Cerebellum (tissue), 4 donors: ENCODE measurements at places on chromosomes 1 and 21. TPM values are rescaled to one million over a fixed set of nuclear protein-coding genes. Genes with fewer than 3 reads are reported as not detected.
A peak's percentile ranks its signal among the peaks of the same experiment; 100 is the strongest.

- no peak for DNase-seq
Observed at GRCh38 chr1:57235730-57236510, 187.9 kb downstream of the DAB1 start.

DNA sequence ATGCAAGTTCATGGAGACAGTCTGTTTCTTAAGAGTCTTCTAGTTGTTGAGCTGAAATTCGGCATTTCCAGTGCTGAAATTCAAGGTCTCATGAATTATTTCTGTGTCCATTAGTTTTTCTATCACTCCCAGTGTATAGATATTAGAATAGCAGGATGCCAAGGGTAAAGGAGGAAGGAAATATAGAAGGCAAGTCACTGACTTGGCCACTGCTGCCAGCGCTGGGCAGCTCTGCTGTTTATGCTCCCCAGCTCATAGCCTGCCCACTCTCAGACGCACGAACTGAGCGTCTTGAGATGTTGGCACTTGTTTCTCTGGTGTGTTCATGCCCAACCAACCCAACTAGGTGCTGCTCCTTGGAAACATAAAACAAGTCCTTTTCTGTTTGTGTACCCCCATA is 110.1 kb downstream of the SLC45A1 start:
- DNase-seq = no peak

DNA sequence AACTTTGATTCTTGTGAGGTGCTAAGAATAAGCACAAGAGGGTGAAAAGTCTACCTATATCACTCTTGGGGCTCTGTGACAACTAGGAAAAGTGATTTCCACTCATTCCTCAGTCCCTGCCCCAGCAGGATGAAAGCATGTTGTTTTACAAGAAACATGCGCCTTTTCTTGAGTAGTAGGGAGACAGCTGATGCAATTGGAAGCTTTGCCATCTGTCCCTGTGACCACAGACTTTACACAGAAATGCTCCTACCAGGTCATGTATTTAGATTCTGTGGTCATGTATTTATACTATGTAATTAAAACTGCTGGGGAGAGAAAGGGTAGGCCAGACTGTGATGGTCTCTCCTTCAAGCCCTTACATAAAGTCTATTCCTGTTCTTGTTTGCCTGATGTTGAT is 445.5 kb downstream of the PTPRC start:
- DNase-seq = no peak

DNA sequence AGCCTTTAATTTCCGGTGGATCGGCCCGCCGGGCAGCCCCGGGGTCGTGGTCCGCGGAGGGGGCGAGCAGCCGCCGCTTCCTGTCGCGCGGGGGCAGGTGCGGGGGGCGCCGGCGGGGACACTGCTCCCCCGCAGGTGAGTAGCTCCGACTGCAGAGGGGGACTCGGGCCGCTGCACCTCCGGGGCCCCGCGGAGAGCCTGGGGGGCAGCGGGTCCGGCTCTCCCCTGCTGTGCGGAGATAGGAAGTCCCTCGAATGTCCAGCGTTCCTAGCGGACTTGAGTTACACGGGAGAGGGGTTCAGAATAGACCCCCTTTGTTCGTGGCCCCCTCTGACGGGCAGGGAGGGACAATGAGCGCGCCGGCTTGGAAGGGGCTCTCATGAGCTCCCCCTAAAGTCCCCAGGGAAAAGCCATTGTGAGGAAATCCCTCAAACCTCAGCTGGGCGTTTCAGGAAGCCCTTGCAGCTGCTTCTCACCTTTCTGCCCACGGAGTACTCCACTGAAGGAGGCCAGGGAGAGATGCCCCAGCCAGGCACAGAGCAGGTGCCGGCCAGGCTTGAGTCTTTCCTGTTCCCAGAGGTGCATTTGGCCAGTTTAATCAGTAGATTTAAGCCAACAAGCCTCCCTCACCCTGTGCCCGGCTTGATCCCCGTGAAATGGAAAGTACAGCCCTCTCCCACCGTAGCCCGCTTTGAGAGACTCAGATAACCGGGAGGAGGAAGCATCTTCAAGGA is 925 bp downstream of the PDE9A start:
- DNase-seq = no peak

DNA sequence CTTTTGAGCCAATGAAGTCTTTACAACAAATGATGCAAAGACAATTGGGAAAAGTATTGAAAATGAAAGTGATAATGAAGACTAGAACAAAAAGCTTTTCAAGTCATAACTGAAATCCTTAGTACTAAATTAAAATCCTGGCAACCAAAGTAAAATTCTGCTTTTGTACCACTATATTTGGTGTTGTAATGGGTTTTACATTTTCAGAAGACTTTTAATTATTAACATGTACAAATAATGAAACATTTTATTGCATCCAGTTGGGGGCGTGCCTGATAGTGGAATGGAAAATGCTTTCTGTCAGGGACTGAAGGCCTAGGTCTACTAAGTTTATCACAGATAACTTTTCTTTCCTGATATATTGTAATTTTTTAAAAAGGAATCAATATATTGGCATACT is 89.4 kb downstream of the SDCCAG8 start:
- DNase-seq = peak; percentile 63

GRCh38 chr1:161502181-161502580 is 3.1 kb upstream of the FCGR2A start:
- no peak for DNase-seq

GRCh38 chr1:85001742-85002141 is 4.8 kb upstream of the MCOLN2 start:
- DNase-seq = no peak

GRCh38 chr1:185479796-185480195 is 162.8 kb upstream of the IVNS1ABP start:
- no peak for DNase-seq

GRCh38 chr1:219405531-219406331 is 207.2 kb downstream of the ZC3H11B start:
- DNase-seq = no peak

DNA sequence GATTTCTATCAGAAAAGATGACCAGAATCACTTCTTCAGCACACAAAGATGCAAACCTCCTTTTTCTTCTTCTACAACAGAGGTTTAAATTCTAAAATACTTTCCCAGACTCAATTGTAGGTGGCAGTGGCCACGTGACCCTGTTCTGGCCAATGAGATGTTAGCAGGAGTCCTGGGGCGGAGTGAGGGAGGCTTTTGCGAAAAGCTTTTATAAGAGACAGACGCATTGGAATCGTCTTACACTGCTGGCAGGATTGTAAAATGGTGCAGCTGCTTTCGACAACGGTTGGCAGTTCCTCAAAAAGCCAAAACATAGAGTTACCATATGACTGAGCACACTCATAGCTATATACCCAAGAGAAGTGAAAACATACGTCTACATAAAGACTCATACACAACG is 87.0 kb upstream of the MAGI3 start:
- no peak for DNase-seq

- no peak for DNase-seq
Observed at GRCh38 chr1:56973923-56974742, 8.3 kb upstream of the C8B start.

DNA sequence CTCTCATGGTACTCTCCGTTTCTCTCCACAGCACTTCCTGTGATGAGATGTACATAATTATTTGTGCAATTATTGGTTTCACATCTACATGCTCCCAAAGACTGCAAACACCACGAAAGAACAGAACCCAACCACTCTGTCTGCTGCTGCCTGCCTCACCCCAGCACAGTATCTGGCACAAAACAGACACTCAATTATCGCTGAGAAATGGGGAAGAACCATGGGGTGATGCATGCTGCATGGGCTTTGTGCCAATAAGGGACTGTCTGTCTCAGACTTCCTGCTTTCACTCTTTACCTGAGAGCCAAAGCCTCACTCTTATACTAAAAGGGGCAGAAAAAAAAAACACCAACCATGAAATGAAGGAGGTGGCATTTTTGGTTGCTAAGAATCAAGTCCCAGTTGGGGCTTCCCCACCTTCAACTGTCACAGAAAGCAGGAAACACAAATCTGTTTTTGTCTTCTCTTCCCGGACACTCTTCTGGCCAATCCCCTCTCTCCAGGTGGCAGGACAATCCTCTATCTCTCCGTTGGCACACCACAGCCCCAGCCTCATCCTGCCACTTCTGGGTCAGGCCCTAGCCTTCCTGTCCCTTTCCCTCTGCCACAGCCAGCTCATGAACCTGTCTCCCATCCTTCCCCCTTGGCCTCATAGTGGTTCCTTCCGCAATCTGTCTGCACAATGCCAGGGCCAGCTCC is 82.0 kb downstream of the TGFBR3 start:
- DNase-seq = peak; percentile 65

DNA sequence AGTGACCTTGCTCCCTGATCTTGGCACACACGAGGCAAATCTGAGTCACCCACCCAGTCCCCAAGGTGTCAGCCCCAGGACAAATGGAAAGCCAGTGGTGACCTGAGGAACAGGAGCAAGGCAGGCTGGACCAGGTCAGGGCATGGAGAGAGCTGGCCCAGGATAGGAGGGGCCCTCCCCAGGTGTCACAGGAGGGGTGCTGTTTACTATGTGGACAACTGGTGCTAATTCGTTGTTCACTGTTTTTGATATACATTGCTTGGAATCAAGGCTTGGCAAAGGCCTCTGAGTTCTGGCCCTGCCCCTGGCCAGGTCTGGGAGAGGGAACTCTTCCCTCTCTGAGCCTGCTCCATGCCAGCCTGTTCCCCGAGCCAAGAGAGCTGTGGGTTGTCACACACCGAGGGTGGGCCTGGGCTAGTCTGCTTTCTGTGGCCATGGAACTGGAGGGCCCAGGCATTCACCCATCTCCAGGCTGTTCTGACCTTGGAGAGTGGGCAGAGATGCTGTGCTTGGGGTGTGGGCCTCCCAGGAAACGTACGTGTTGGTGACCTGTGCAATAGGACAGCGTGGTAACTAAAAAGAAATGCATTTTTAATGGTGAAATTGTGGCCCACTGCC is 41.8 kb downstream of the CRYAA start:
- DNase-seq = no peak

DNA sequence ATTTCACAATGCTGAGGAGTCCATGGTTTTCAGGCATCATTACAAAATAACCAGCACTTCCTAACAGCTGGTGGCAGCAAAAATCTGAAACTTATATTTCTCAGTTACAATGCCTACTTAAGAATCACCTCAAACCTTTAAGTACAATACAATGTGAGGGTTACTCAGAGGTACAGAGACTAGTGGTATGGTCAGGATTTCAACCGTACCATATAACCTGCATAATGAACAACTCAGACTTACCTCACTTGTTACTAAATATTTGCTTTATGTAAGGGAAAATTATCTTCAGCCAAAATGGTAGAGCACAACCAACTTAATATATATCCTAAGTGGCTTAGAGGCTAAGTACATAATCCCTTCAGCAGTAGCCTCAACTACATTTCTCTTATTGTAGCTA is 344.5 kb downstream of the SMYD3 start:
- no peak for DNase-seq

DNA sequence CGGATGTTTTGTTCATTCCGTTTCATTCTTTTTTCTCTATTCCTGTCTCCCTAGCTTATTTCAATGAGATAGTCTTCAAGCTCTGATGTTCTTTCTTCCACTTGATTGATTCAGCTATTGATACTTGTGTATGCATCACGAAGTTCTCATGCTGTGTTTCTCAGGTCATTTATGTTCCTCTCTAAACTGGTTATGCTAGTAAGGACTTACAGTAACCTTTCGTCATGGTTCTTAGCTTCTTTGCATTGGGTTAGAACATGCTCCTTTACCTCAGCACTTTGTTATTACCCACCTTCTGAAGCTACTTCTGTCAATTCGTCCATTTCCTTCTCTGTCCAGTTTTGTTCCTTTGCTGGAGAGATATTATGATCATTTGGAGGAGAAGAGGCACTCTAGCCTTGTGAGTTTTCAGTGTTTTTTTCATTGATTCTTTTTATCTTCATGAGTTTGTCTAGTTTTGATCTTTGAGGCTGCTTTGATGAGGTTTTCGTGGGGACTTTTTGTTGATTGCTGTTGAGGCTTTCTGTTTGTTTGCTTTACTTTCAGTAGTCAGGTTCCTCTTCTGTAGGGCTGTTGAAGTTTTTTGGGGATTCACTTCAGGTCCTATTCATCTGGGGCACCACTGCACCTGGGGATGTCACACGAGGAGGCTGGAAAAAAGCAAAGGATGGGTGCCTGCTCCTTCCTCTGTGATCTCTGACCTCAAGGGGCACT is 496.9 kb upstream of the LRRC7 start:
- DNase-seq = no peak

- DNase-seq = no peak
Observed at GRCh38 chr1:200311256-200311655, 98.6 kb downstream of the ZNF281 start.

- DNase-seq = no peak
Observed at GRCh38 chr1:189253601-189254350, 1223.9 kb downstream of the BRINP3 start.

- DNase-seq = no peak
Observed at GRCh38 chr21:34583926-34584563, 30.9 kb downstream of the RCAN1 start.

GRCh38 chr1:218643926-218644325 is 298.8 kb downstream of the TGFB2 start:
- DNase-seq = no peak

EDARADD gene
- total RNA-seq = 1.3 TPM

OR2T2 gene
- not detected for total RNA-seq

UBL4B gene
- not detected for total RNA-seq

ZNF326 gene
- total RNA-seq = 62.9 TPM

GJA8 gene
- not detected for total RNA-seq

HHIPL2 gene
- 0.36 TPM for total RNA-seq
